Right ventricle myocardium inferior (tissue), 1 donor: ENCODE measurements at places on chromosomes 11 and 22. TPM values are rescaled to one million over a fixed set of nuclear protein-coding genes. Genes with fewer than 3 reads are reported as not detected.

The DDIAS gene
- 0.95 TPM for total RNA-seq

The CREB3L1 gene
- total RNA-seq, result 64.1 TPM

The CCDC116 gene
- total RNA-seq, result 0.16 TPM

The PDGFB gene
- 19.7 TPM for total RNA-seq

The OR52A1 gene
- not detected for total RNA-seq

The HEPHL1 gene
- not detected for total RNA-seq

The TRIM34 gene
- total RNA-seq, result 2.8 TPM

The ESAM gene
- 43.1 TPM for total RNA-seq

The RAB3IL1 gene
- total RNA-seq, result 14.0 TPM

The FGF4 gene
- total RNA-seq, result not detected

The TMEM123 gene
- 80.0 TPM for total RNA-seq

The FIBIN gene
- 8.3 TPM for total RNA-seq

The CASP12 gene
- 0.22 TPM for total RNA-seq

The TMPRSS5 gene
- 0.38 TPM for total RNA-seq

The OR52H1 gene
- not detected for total RNA-seq

The PDGFD gene
- total RNA-seq, result 9.0 TPM

The PATE2 gene
- not detected for total RNA-seq

The SYT7 gene
- 28.2 TPM for total RNA-seq

The OR51I1 gene
- total RNA-seq, result not detected

The BACE1 gene
- 10.7 TPM for total RNA-seq

The TRIM66 gene
- 3.5 TPM for total RNA-seq

The SOX6 gene
- 14.1 TPM for total RNA-seq

The MYO7A gene
- 7.0 TPM for total RNA-seq

The ANGPTL5 gene
- 1.5 TPM for total RNA-seq

The OR2AG2 gene
- total RNA-seq, result not detected

The SCN2B gene
- 18.3 TPM for total RNA-seq

The NEFH gene
- total RNA-seq, result 0.27 TPM

The HDAC10 gene
- 14.5 TPM for total RNA-seq

The DGCR8 gene
- 18.0 TPM for total RNA-seq

The PDE3B gene
- total RNA-seq, result 4.5 TPM

The MPPED1 gene
- total RNA-seq, result not detected

The PATE4 gene
- not detected for total RNA-seq

The SLC29A2 gene
- total RNA-seq, result 16.8 TPM

The RCOR2 gene
- total RNA-seq, result 11.1 TPM

The ACTN3 gene
- total RNA-seq, result not detected

The NOX4 gene
- 1.5 TPM for total RNA-seq

The TPH1 gene
- not detected for total RNA-seq

The SCGB1D2 gene
- total RNA-seq, result 4.0 TPM
